ENCODE measurements at places on chromosomes 4 and X.
A peak's percentile ranks its signal among the peaks of the same experiment; 100 is the strongest.

- no peak for DNase-seq
Observed at GRCh38 chr4:142660728-142661127, 185.4 kb downstream of the INPP4B start.

GRCh38 chrX:82961129-82961528, 547.0 kb upstream of the POU3F4 start:
- DNase-seq, result no peak

- peak; percentile 31 for DNase-seq
Observed at GRCh38 chrX:24703185-24703494, 9.4 kb downstream of the POLA1 start.

DNA sequence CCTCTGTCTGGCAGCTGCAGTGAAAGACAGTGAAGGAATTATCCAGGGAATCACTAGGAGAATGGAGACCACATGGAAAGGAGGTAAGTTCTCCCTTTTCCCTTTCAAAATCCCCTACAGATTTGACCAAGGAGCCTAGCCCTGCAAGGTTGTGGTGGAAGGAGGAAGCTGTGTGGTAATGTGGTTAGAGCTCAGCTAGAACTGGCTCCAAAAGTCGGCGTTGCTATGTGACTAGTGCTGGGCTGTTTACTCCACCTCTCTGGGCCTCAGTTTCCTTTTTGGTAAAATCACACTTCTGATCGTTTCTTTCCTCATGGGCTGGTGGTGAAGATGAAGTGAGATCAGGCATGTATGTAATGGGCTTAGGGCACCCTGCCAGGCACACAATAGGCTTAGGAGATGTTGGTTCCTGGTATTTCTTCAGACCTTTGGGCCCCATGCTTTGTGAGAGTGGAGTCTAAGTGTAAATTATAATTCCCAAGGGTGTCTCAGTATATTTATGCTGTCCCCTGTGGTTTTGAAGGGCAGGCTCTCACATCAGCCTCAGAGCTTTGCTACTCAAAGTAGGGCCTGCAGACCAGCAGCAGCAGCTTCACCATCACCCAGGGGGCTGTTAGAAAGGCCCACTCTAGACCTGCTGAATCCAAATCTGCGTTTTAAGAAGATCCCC, 183.7 kb upstream of the BCOR start:
- peak; percentile 13 for DNase-seq

- no peak for DNase-seq
Observed at GRCh38 chr4:8880851-8881250, 9.2 kb upstream of the HMX1 start.

DNA sequence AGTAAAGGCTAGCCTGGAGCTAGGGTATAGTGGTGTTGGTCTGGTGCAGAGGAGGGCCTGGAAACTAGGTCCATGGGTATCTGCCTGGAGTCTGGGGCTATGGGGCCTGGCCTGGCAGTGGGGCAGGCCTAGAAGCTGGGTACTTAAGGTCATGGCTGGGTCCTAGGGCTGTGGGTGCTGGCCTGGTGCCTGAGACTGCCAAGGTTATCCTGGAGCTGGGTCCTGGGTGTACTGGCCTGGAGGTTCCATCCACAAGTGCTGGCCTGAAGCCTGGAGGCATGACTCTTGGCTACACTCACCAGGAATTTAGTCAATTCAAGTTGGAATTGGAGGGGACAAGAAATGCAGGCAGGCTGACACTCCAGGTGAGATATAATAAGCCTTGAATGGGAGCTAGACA, 108.4 kb upstream of the ZCCHC13 start:
- DNase-seq, result no peak

DNA sequence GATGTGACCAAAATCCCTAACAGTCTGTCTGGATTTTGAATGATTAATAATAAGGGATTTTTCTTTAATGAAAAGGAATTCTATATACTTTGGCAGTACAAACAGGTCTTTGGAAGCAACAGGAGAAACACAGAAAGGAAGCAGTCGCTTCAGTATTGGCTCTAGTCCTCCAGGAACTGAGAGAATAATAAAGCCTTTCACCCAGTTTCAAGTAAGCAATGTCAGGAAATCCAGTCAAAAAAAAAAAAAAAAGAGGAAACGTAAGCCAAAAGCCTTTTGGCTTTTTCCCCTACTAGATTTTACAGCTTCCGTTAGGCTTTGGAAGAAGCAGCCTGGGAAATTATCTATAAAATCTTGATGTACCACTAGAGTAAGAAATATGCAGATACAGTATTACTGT, 61.7 kb upstream of the HDAC8 start:
- DNase-seq, result no peak

DNA sequence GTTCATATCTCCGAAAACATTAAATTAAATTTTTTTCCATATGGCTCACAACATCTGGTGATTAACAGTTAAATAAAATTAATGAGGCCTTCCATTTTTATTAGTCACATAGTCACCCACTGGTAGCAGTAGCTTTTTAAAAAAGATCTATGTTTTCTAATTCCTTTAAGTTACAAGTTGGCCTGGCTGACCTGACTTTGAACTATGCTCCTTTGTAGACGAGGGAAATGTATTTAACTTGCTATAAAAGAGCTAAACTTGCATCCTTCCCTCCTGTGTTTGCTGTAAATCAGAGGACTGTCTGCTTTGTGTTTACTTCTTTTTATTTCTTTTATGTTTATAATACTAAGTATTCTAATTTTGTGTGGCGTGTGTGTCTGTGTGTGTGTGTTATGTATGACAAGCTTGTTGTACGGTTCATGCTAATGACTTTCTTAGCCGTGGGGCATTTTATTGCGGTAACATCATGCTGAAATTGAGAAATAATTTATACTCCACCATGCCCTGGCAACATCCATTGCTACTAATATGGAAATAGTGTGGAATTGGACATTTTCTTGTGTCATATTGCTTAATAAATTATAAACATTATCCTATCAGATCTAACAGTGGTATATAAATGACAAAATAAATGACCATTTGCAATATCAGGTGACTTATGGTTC, 241.7 kb downstream of the SNCA start:
- DNase-seq, result no peak

DNA sequence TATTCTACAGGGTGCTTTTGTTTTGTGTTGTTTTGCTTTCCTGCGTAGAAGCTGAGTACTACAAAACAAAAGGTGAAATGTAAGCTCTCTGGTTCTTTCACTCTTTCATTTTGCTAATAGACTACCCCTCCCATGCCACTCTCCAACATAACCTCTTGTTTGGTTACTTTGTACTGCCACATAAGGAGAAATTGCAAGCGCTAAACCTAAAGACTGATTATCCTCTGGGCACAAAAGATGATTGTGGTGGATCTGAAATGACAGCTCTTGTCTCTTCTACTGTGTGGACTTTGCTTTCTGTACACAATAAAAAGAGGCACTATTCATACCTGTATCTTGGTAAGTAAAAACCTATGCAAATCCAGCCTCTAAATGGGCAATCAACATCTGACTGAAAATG, 5.3 kb downstream of the MBNL3 start:
- DNase-seq, result no peak

DNA sequence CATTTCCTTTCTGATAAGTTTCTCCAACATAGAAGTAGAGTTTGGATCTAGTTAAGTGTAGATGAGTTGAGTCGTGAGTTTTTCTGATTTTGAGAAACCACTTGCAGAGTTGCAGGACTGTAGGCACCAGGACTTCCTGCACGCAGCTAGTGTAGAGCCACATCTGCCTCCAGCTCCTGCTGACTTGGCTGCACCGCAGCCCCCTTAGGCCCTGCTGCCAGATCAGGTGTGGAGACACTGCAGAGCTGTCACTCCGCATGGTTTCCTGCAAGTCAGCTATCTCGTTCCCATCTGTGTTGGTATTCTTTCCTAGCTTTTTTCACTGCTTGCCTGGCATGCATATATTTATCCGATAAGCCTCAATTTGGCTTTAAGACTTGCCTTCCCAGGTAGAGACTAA, 48.9 kb downstream of the PCDH7 start:
- no peak for DNase-seq

- DNase-seq, result no peak
Observed at GRCh38 chr4:107279733-107280132, 243.6 kb upstream of the DKK2 start.

- no peak for DNase-seq
Observed at GRCh38 chrX:137574784-137575293, 8.9 kb downstream of the ZIC3 start.

DNA sequence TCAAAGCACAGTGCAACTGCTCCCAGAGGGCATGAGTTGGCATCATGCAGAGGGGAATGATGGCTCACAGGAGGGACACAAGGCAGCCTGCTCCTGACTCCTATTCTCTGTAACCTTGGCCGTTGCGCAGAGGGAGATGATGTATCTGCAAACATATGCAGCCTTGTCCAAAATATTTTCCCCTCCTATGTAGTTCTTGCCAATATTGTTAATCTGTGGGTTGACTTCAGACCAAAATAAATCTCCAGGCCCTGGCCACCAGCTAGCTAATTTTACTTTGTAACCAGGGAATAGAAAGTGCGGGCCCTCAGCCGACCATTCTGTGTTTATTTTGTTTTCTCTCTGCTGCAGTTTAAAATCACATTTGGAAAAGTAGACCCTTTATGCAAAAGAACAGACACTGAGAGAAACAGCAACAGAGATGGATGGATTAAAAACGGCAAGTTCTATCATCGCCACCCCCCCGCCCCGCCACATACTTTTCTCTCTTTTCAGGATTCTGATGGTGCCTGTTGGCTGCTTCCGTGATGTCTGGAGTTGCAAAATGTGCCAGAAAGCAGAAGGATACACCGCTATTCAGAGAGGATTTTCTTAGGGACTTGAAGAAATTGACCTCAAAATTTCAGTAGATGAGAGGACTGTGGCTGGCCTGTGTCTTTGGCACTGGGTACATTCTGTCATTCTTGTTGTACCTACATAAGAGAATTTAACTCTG, 185.3 kb upstream of the BCOR start:
- no peak for DNase-seq

DNA sequence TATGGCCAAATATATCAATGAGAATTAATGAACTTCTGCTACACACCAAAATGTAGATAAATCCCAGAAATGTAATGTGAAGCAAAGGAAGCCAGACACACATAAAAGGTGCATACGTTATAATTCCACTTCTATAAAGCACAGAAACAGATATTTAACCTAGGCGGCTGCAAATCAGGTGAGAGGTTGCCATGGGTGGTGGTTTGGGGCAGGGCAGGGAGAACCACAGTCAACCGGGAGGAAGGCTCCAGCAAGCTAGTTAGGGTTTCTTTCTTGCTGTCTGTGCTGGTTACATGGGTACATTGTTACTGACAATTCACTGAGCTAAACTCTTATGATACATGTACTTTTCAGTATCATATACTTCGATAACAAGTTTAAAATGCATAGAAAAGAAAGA, 9.7 kb upstream of the PPARGC1A start:
- DNase-seq, result no peak

- no peak for DNase-seq
Observed at GRCh38 chr4:30860978-30861377, 140.8 kb downstream of the PCDH7 start.

GRCh38 chrX:24985120-24985519, 30.6 kb downstream of the ARX start:
- no peak for DNase-seq

DNA sequence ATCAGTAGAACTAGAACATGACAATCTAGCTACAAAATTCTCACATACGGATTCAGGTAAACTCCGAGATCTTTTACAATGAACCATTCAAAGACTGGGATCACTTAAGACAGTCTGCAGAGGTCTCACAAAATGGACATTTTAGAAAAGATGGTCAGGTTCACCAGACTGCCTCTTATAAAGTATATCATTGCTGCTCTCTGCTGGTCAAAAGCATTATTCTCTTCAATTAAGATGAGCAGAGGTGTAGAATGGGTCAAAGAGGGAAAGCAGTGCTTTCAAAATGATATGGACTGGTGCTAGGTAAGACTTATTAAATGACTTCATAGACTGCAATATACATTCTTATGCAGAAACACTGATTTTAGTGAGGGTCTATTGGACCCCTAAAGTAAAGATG, 434.7 kb downstream of the PACRGL start:
- DNase-seq, result no peak

GRCh38 chrX:68634649-68635227, 12.7 kb upstream of the STARD8 start:
- no peak for DNase-seq

DNA sequence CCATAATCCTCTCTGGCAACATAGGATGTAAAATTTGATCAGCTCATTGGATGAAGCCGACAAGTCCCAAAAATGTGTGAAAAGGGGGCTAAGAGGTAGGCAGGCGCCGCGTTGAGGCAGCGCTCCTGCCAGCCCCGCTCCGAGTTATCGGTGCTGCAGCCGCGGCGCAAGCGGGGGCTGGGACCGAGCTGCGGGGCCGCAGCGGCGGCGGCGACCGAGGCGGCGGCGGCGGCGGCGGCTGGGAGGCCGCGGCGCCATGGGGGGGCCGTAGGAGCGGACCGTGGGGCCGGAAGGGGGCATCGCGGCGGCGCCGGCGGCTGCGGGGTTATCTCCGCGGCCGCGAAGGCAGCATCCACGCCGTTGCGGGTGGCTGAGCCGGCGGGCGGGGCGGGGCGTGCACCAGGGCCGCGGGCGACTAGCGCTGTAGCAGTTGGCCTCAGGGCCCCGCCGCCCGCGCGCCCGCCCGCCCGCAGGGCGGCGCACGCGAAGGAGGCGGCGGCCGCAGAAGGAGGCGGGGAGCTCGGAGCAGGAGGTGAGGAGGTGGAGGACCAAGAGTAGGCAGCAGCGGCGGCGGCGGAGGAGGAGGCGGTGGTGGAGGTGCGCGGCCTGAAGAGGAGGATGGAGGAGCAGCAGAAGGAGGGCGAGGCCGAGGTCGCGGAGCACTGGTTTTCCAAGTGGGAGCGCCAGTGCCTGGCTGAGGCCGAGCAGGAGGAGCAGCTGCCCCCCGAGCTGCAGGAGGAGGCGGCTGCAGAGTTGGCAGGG, 126.0 kb upstream of the CXorf66 start:
- peak; percentile 13 for DNase-seq

DNA sequence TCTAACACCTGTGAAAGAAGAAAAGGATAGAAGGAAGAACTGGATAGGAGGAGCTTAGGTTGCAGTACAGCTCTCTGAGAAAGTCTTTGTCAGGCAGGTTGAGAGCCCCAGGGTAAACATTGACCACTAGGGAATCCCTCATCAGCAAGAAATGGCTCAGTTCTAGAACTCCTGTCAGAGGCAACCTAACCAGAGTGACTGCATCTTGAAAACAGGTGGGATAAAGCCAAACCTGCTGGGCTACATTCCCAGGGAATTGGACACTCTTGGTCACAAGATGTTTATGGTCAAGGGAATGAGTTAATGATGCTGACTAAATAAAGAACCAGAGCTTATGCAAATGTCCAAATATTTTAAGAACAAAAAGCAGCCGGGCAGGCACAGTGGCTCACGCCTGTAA, 108.3 kb upstream of the MED14 start:
- no peak for DNase-seq

DNA sequence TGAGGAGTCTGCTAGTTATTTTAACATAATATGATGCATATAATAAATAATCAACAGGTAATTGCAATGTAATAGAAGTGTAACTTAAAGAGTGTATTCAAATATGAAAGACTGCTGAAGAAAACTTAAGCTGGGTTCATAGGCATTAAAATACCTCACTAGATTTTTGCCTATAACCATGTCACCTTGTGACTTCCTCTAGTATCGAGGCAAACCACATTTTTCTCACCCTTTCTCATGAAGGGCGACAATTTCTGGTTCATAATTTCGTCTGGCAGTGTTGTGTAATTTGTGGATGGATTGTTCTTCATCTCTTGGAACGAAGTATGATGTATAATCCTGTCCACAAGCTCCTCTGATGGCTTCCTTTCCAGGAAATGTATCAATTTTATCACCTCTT, 16.0 kb downstream of the SULT1E1 start:
- DNase-seq, result no peak

Measured in activated CD4-positive, alpha-beta T cell treated with anti-CD3 and anti-CD28 coated beads, Interleukin-2, amount 50 U/mL, for 48 hours (primary cell).